ENCODE measurements at places on chromosomes 7 and 10.
A peak's percentile ranks its signal among the peaks of the same experiment; 100 is the strongest.

- DNase-seq, result no peak
Observed at GRCh38 chr7:18200855-18201254, 173.2 kb upstream of the PRPS1L1 start.

- no peak for DNase-seq
Observed at GRCh38 chr7:27122077-27122910, 8.3 kb downstream of the HOXA4 start.

- DNase-seq, result peak; percentile 75
Observed at GRCh38 chr7:130733931-130734814, at the start of gene KLF14. Gene KLF14, minus strand, starts transcription at chr7:130734207. Its CDS starts 174 bp downstream, at chr7:130734033.

DNA sequence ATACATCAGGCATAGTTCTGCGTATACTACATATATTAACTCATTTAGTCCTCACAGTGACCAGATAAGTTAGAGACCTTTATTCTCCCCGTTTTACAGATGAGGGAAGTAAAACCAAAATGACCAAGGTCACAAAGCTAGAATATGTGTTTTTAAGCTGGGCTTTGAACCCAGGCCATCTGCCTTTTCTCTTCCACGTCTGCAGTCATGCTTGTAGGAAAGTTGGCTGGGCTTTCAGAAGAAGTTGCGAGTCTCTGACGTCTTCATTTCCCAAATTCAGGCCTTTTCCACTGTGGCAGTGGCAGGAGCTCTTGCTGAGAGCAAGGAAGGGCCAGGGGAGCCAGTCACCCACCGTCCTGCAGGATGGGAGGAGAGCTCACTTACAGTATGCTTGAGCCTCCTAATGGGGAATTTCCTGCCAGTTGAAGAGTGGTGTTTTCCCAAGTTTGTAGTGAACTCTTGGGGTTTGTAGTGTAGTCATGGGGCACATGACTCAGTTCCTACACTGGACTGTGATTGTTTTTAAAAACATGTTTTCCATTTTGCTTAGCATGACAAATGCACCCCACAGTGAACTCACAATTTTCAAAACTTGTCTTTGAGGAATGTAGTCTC, 34.2 kb downstream of the CYP17A1 start:
- peak; percentile 58 for DNase-seq

- DNase-seq, result no peak
Observed at GRCh38 chr10:62710182-62710581, 94.3 kb upstream of the ADO start.

GRCh38 chr7:105224884-105225651, 163.7 kb downstream of the SRPK2 start:
- peak; percentile 40 for DNase-seq

DNA sequence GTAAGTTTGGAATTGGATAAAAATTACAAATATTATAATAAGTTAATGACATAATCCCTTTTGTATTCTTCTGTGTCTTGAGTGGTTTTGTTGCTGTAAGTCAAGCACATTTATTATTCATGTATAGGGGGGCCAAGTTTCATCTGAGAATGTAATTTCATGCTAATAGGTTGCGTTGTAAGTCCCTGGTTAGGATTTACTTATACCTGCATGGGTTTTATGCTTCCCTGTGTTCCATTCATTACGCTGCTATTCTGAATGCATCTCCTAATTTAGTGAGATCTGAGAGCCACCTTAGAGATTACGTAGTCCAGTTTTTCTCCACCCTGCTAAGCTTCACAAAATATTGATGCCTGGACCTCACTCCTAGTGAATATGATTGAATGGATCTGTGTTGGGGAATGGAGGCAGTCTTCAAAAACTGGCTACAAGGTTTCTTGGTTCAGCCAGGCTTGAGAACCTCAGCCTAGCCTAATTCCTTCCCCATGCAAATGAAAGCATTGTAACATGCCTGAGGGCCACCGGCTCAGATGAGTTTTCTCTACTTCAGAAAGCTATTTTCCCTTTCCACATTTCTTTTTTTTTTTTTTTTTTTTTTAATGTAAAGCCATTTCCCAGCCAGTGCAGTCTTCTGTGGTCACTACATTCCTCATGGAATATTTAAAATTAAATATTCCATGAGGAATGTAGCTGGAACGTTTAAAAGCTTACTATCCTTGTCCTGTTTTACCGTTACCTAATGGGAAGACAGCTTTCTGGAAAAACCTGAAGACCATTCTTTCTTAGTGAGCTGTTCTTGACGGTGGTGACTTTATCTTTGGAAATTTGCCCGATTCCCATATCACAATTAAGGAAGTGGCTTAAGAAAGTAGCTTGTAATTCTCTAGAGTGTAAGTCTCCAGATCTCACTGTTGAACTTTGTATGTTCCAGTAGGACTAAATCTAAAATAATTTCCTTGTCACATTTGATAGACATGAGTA, 16.0 kb downstream of the PAPSS2 start:
- no peak for DNase-seq

- DNase-seq, result no peak
Observed at GRCh38 chr7:54838175-54838910, 79.3 kb upstream of the SEC61G start.

DNA sequence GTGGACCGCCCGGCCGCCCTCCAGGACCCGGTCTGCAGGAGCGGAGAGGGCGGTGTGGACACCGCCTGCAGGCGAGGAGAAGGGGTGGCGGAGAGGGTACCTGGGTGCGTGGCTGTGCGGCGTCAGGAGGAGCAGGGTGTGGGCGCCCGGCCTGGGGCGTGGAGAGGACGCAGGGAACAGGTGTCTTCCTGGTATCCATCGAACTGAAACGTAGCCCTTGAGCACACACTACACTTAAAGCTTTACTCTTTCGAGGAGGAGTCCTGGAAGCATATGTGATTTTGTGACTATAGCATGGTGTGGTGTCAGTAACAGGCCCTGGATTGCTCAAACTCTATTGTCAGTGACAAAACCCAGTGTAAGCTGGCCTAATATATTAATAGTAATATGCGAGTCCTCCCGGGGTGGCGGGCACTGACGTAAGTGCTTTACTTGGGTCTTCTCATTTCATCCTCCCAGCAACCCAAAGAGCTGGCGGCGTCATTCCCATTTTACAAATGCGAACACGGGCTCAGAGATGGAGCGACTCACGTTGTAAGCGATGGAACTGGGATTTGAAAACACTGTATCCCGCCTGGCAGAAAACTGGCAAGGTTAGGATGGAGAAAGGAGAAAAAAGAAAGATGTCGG, 508 bp upstream of the TECPR1 start:
- no peak for DNase-seq

DNA sequence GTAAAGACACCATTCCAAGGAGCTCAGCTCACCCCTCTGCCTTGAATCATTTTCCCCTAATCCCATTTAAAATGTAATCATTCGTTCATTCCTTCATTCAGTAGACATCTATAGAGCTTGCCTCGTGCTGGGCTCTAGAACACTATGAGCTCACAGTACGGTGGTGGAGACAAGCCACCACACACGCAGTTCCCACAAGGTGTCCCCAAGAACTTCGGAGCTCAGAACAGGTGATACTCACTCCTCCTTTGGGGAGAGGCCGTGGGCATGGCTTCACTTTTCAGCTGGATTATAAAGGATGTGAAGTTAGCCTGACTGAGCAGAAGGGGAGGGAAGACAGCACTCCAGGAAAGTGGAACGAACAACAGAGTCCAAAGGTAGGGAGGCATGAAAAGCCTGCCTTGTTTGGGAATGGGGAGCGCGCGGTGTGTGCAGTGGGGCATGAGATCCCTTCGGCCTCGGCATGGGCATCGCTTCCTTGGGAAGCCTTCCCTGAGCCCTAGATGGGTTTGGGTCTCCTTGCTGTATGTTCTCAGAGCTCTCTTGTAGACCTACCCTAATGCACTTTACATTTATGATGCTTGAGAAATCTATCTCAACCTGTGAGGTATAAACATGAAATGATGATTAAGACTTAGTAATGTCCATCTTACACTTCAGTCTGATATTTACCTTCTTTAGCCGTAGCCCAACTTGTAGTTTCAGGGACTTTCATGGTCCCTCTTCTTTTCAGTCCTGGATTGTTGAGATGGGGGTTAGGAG, 809 bp upstream of the OGA start:
- peak; percentile 62 for DNase-seq

DNA sequence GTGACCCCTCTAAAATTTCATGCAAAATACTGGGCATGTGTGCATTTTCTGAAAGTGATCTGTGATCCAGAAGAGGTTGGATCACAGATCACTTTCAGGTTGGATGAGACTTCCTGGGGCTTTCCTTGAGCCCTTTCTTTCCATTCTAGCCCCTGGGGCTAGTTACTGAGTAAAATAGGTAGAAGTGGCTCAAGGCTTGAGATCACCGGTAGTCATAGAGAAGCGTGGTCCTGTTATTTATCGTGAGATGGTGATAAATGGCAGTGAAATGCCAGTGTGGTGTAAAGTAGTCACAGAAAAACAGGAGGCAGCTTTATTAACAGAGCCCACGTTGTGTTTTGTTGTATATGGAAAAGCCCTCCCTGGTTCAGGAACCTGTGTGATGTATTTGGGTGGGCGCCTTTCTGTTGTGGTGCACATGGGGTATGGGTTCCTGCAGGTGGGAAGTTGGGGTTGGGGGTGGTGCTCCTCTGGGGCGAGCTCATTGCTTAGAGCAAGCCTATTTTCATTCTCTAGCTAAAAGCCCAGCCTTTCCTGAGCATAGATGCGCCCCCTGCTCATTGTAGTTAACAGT, 34.0 kb upstream of the SH2D4B start:
- no peak for DNase-seq

DNA sequence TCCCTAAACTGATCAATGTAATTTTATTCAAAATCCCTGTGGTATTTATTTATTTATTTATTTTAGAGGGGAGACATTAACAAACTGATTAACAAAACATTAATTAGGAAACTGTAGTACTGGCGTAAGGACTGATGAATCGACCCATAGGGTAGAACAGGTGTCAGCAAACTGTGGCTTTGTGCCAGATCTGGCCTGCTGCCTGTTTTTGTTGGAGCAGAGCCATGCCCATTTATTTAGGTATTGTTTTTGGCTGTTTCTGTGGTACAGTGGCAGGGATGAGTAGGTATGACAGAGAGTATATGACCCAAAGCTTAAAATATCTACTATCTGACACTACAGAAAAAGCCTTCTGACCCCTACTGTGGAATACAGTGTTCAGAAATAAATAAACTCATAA, 332.5 kb upstream of the ETV1 start:
- DNase-seq, result no peak

DNA sequence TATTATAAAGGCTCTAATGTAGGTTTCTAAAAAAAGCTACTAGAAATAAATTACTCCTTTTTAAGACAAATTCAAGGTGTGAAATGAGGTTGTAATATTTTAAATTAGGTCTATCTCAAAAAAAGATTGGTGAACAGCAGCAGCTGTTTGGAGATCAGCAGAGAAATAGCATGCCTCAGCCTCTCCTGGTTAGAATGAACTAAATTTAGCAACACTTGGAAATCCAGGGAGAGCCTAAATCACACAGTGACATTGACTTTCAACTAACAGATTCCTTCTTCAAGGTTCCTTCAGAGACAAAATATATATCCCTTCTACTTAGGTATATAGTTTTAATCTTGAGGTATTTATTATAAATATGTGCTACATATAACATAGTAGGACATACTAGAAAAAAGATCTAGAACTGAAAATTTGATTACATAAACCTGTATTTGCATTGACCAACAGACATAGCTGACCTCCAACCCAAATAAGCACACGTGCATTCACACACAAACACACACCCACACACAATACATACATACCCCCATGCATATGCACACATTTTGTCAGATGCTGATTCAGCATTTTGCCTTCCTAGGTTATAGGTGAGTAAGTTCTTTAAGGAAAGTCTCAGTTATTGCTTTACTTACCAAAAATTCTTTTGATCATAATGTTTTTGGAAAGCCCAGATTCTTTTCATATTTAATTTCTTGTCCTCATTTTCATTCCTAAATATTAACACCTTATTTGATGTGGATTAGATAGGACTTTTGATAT, 47.3 kb downstream of the DGKB start:
- DNase-seq, result no peak

GRCh38 chr10:99983280-99983988, 26.3 kb downstream of the DNMBP start:
- no peak for DNase-seq

GRCh38 chr10:127939786-127940330, 33.0 kb downstream of the PTPRE start:
- DNase-seq, result no peak

- DNase-seq, result no peak
Observed at GRCh38 chr10:104819731-104820130, 178.6 kb downstream of the SORCS3 start.

DNA sequence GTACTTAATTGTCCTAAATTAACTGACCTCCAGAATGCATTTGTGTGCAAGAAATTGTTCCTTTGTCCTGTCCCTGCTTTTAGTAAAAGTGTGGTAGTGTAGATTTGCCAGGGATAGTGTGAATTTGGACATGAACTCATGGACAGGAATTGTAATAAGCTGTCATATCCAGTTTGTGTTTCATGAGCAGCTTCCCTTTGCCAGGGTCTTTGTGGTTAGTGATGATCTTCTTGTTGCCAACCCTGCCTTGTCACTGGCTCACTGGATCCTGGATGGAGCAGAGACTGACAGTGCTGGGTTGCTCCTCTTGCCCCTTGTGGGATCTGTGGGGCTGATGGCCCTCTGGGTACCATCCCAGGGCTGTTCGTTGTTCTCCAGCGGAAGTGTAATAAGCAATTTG, 110.1 kb downstream of the CCNY start:
- DNase-seq, result no peak

DNA sequence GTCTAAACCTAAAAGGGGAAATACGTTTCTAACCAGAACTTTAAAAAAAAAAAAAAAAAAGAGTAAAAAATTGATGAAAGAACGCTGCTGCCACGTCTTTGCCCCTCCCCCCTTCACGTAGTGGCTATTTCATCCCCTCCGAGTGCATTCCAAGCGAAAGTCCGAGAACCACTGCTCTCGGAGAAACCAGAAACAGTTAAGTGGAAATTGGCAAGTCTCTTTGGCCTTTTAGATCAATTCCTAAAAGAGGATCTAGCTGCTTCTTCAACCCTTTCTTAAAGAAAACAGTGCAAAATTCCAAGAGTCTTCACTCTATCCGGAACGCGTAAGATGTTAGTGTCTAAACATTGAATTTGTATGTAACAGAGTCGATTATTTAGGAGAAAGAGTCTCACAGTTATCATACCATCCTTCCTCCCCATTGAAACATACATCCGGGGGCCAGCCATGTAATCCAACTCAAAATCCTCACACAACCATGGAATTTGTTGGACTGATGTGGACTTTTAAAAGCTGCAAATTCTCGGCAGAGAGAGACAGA, 1.1 kb downstream of the P4HA1 start:
- no peak for DNase-seq

- DNase-seq, result peak; percentile 33
Observed at GRCh38 chr7:46139079-46139478, 218.0 kb upstream of the IGFBP3 start.

DNA sequence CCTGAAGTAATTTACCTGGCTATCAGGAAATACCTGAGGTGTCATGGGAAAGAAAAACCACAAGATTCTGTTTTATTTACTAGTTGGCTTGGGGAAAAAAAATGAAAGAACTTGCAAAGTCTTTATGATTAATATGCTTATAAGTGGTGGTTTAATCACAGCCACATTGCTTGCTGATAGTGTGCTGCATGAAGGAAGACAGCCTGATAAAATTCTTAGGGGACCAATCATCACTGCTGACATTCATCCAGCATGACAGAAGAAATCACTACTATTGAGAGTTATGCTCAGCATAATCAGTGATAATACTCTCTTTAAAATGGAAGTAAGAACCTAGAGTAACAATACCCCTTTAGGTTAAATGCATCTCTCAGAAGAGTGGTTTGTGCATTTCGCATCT, 150.2 kb upstream of the LRRN3 start:
- no peak for DNase-seq

GRCh38 chr10:128884033-128884425, 583.0 kb upstream of the MGMT start:
- no peak for DNase-seq

GRCh38 chr7:50266635-50267386, 37.7 kb upstream of the IKZF1 start:
- DNase-seq, result peak; percentile 51

Data from GM13976 (cell line).